ENCODE measurements at places on chromosomes 12 and 14.

GRCh38 chr12:40446385-40446784 lies 221.6 kb downstream of the LRRK2 start:
- DNase-seq: no peak

DNA sequence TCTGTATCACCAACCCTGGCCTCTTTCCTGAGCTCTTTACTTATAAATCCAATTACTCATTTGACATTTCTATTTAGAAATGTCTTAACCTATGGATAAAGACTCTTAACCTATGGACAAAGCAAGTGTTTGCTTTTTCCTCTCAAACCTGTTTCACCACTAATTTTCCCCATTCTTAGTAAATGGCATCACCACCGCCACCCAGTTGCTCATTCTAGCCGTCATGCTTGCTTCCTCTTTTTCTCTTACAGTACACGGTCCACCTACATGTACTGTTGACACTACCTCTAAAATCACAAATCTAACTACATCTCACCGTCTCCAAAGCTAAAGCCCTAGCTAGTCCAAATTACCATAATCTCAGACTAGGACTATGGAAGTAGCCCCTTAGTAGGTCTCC lies 60.0 kb downstream of the CAPS2 start:
- DNase-seq: no peak

- no peak for DNase-seq
Observed at GRCh38 chr14:99769799-99770198, 23.4 kb upstream of the EML1 start.

- no peak for DNase-seq
Observed at GRCh38 chr12:56839489-56839848, 76.3 kb downstream of the HSD17B6 start.

DNA sequence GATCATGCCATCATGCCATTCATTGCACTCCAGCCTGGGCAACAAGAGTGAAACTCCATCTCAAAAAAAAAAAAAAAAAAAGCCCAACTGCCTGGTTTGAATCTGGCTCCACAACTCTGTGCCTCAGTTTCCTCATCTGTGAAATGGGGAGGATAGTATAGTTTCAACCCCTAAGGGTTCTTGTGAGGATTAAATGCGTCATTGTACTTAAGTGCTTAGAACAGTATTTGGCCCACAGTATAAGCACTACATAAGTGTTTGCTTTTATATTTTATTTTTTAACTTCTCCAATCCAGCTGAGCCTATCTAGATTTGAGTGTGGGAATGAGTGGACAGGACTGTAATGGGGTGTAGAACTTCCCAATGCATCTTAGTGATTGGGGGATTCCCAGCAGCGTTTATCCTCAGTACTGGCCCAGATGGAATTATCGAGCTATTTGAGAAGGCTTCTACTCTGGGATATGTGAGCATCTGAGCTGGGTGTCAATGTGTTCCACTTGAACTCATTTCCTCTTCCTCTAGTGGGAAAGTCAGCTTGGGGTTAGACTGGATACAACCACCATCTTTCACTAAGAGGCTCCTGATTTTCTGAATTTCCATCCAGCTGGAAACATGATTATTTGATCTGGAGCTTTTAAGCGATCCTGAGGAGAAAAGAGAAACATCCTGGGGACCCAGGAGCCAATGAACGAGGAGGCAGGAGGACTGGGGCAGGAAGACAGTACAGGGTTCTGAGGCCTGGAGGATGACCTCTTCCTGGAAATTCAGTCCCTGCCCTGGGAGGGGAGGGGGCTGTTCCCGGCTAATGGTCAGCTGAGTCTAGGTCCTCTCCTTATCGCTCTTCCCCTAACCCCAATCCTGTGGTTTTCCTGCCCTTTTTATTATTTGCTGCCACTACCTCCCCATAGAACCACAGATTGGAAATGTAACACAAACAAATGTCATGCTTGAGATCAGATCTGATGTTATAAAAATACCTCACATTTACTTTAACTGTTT lies 9.3 kb upstream of the ESPL1 start:
- no peak for DNase-seq

- no peak for DNase-seq
Observed at GRCh38 chr12:101021911-101022388, 188.1 kb downstream of the SLC5A8 start.

GRCh38 chr12:4951601-4952000 lies 41.9 kb downstream of the KCNA1 start:
- DNase-seq: no peak

DNA sequence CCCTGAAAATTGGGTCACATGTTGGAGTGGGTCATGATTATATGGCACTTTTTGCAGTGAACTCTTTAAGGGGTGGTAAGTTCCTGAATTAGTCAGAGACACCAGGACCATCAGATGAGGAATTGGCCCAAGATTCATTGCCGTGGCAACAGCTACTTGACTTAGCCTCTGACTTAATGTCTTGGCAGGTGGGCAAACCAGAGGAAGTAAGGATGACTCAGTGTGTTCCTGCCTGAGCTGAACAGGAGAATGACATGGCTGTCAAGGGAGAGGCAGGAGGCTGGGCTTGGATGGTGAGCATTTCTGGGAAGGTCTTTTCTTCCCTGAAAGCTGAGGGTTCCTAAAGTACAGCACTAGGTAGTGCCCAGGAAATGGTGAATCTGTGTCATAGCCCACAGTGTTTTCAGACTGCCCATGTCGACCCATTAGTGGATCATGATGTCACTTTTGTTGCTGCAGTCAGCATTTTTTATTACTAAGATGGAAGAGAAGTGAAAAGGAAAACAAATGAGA lies 170.1 kb upstream of the PWP1 start:
- peak; percentile 1 for DNase-seq

DNA sequence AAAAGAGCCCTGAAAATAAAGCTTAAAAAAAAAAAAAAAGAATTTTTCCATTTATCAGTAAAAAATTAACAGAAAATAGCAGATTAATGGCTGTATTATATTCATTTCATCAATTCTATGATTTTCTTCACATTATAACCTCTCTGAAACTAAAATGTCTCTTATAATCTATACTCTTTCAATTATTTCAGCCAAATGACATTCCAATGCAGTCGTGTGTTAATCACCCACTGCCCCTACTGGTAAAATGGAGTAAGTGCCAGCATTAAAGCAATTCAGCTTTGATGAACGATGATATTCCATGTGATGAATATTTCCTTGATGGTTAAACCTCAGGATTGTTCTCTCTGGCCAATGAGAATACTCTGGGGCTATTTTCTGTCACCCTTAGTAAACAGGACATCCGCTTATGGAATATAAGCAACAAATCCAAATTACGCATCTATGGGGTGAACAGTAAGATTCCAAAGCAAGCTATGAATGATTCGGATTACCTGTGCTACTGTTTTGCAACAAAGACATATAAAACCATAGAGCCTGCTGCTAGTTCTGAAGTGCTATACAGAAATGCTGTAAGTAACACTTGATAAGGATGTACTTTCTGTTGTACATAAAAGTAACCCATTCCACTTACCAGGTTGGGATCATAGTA lies 20.3 kb upstream of the SYCP3 start:
- DNase-seq: no peak

- no peak for DNase-seq
Observed at GRCh38 chr12:2320841-2321240, 268.1 kb downstream of the CACNA1C start.

GRCh38 chr12:100901266-100901665 lies 106.7 kb downstream of the ANO4 start:
- no peak for DNase-seq

- no peak for DNase-seq
Observed at GRCh38 chr12:87413784-87414183, 615.4 kb downstream of the C12orf50 start.

DNA sequence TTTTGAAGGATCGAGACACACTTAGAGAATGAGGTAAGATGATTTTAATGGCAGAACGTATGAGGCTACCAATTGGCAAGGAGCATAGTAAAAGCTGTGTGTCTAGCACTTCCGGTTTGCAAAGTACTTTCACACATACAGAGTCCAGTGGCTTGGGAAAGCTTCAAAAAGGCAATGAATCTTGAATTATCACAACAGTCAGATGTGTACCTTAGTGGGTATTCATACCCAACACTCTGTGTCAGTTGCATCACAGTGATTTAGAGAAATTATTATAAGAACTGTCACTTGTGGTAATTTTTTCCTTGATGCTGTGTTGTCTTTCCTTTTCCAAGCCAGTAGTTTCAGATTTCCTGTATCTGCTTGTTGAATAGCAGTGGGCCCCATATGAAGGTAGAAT lies 424.1 kb downstream of the PCNX1 start:
- no peak for DNase-seq

- DNase-seq: no peak
Observed at GRCh38 chr14:99508896-99509629, 27.9 kb downstream of the CCNK start.

GRCh38 chr12:1703771-1704722 lies 13.2 kb downstream of the ADIPOR2 start:
- no peak for DNase-seq

DNA sequence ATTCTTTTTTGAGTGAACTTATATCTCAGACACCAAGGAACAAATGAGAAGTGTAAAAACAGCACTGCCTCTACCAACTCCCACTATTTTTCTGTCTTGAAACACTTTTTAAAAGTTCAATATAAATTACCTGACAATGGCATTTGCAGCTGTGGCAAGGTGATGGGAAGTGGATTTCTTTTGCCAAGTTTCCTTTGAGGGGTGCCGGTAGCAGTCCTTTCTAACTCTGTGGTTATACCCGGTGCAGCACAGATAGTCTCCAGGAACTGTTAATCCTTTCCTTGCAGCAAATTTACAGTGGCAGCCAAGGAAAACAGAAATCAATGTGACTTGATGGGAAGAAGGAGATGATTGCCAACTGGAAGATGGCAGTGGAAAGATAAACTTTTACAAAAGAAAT lies 243.7 kb downstream of the BCAT1 start:
- no peak for DNase-seq

- no peak for DNase-seq
Observed at GRCh38 chr14:92924247-92924646, 1.3 kb downstream of the CHGA start.

GRCh38 chr14:105385698-105386365 lies 12.5 kb upstream of the TEX22 start:
- DNase-seq: no peak

- DNase-seq: no peak
Observed at GRCh38 chr12:109553483-109553882, 19.8 kb downstream of the MMAB start.

GRCh38 chr12:6608592-6609281 lies 1.6 kb upstream of the CHD4 start:
- no peak for DNase-seq

DNA sequence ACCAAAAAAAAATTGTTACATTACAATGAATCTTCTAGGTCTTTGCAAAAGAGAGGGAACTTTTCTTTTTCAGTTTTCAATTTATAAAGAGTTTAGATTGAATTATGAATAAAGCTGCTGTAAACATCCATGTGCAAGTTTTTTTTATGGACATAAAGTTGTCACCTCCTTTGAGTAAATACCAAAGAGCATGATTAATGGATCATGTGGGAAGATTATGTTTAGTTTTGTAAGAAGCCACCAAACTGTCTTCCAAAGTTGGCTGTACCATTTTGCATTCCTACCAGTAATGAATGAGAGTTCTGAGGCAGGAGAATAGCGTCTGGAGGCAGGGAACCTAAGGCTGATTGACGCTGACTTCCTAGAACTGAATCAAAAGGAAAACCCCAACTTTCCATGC lies 30.2 kb downstream of the LEMD3 start:
- DNase-seq: no peak

DNA sequence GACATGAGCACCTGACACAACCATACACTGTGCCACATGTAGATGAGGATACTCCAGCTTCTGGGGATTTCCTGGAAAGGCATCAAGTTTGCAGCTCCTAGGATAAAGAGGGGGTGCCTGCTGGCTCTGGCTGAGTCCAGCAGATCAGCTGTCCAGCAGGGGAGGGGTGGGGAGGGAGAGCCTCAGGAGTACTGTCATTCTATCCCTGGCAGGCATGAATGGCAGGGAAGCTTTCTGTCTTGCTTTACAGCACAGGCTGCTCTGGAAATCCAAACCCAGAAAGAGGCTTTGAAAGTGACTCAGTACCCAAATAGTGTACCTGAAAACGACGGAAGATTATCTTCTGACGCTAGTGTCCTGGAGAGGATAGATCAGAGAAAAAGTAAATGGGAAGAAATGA lies 32.2 kb downstream of the SLC8A3 start:
- no peak for DNase-seq

- DNase-seq: no peak
Observed at GRCh38 chr12:475286-475685, 15.5 kb downstream of the B4GALNT3 start.

DNA sequence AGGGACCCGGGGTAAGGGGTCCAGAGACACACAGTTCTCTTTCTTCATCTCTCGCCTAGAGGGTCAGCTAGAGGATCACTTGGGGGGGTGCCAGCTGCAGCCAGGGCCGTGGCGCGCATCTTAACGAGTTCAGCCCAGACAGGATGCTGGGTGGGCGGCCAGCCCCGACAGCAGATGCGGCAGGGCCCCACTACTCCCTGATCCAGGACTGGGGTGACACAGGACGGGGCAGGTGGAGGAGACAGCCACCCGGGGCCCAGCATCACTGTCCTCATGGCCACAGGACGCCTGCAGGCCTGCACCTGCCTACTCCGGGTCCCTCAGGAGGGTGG lies 12.8 kb downstream of the AKT1 start:
- DNase-seq: no peak

DNA sequence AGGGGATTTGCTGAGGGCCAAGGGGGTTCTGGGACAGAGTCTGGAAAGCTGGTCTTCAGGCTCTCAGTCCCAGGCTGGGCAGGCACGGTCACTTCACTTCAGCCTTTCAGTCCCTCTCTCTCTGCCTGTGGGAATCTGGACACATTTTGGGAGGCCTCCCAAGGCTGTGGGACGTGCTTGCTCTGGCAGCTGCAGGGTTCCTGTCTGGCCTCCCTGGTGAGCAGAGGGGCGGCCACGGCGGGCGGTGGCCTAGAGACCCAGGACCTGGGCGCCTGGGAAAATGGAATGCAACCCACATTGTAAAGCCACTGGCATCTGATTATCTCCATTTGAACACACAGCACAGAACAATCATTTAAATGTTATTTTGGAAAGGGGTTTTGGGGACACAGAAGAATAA lies 10.1 kb upstream of the ALDH2 start:
- no peak for DNase-seq

DNA sequence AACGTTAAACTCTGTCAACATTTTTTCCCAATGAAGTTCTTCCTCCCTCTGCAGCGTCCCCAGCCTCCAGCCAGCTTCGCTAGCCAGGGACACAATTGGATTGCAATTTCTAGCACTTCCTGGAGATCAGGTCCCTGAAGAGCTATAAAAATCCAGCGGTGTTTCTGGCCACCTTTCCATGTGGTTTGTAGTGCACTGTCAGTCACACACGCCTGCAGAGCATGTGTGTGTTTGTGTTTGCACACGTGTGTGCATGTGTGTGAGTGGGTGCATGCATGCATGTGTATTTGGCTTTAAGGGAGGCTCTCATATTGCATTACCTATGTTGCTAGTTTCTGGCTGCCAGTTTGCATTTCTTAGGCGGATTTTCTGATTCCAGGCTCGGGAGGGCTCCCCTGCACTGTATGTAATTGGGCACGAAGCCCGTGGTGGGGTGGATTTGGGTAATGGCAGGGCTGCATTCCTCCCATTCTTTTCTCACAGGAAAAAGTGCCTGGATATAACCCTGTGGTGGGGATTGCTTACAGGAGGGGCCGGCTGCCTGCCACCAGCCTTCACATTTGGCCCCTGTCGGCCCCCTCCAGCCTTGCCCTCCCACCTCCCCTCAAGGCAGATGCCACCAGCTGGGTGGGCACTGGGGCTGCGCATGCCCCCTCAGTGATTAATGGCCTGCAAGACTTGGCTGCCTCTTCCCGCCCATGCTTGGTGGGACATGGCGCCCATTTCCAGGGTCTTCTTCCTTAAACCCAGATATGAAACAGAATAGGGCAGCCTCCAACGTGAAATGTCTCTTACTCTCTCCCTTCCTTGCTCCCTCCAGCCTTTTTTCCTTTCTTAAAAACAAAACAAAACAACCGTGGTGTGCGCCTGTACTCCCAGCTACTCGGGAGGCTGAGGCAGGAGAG lies 74.0 kb downstream of the TSPAN9 start:
- DNase-seq: no peak
